Activated CD8-positive, alpha-beta memory T cell treated with anti-CD3 and anti-CD28 coated beads for 36 hours (primary cell): ENCODE measurements at places on chromosomes 1 and 21. TPM values are rescaled to one million over a fixed set of nuclear protein-coding genes. Genes with fewer than 3 reads are reported as not detected.

The PTPRC gene
- 317 TPM for total RNA-seq

The CACNA1E gene
- total RNA-seq, result not detected

The BTBD19 gene
- total RNA-seq, result 9.6 TPM

The KRTAP19-7 gene
- not detected for total RNA-seq

The TNFRSF18 gene
- 79.2 TPM for total RNA-seq

The PALMD gene
- not detected for total RNA-seq

The B3GALT2 gene
- 0.13 TPM for total RNA-seq
